ENCODE measurements at places on chromosomes 16 and 17.

DNA sequence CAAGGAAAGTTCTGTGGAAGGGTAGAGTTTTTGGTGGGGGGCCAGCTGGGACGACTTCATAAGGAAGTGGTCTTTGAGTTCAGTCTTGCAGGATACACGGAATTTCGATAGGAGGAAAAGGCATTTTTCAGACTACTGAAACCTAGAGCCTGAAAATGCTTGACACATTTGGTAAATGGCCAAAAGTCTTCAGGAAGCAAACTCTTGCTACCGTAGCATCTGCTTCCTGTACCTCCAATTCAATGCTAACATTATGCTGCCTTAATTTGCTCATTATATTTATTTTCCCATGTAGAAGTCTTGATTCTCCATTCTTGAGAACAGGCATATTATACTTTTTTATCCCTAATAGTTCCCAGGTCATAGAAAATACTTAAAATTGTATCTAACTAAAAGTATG is 129.3 kb upstream of the MED13 start:
- no peak for DNase-seq

DNA sequence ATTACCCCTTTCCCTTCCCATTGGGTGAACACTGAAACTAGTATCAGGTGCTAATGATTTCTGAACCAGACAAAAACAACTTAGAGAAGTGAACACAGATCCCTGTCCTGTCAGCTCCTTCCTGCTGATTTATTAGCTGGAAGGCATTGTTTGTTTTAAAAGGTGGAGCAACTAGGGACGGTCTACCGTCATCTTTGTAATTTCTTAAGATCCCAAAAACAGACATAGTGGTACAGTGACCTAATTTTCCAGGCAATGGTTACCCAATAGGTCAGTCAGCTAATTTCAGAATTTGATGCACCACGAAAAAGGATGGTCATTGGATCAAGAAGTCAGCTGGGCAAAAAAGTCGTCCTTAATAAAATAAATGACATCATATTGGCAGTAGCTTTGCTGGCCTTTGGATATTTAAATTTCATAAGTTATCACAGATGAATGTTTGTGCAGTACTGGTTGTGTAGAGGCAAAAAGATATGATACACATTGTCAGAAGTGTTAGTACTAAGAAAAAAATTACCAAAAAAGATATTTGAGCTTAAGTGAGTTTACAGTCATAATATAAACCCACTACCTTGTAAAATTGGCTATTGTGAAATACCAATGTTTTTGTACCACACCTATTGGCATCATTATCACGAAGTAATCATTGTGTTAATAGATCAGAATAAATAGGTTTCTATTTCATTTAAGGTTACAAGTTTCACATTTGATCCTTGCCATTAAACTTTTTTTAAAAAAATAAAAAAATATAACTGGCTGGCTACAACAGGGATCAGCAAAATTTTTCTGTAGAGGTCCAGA is 27.2 kb upstream of the KCNJ16 start:
- DNase-seq: no peak

DNA sequence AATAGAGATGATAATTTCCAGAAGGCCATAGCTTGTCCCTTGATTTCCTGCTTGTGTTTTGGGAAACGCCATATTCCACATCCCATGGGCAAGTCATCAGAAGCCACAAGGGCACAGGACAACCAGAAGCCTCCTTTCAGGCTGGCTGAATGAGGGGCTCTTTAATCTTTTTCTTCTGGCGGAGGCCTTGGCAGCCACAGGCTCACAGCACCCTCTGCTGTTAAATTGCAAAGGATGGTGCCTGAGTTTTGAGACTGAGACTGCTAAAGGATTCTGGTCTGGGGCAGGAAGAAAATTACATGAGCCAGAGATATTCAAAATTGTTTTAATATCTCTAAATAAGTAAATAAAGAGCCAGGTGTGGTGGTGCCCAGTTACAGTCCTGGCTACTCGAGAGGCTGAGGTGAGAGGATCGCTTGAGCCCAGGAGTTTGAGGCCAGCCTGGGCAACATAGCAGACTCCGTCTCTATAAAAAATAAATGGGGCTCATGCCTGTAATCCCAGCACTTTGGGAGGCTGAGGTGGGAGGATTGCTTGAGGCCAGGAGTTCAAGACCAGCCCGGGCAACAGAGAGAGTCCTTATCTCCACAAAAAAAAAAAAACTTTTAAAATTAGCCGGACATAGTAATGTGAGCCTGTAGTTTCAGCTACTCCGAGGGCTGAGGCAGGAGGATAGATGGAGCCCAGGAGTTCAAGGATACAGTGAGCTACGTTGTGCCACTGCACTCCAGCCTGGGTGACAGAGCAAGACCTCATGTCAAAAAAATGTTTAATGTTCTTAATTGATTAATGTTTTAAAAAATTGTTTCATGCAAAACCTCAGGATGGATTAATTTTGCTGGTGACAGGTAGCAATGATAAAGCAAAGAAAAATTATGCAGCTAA is 26.3 kb downstream of the AARSD1 start:
- peak; percentile 32 for DNase-seq

GRCh38 chr16:84842516-84843148 is 22.8 kb downstream of the CRISPLD2 start:
- no peak for DNase-seq

DNA sequence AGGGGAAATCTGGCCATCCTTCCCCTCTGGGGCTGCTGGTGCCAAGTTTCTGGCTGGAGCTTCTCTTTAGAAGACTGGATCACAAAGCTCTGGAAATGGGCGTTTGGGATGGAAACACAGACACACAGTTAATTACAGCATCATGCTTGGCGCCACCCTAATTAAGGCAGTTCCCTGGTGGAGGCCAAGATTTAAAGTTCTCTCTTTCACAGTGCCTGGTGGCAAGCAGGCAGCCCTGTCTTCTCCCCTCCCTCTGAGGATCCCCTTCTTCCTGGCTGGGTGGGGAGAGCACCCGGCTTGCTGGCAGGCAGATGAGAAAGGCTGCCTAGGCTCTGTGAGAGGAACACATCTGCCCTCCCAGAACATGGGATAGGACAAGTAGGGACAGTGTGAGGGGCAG is 59.0 kb upstream of the NKD1 start:
- no peak for DNase-seq

GRCh38 chr17:48160177-48161081 is 52.9 kb downstream of the SNX11 start:
- no peak for DNase-seq

DNA sequence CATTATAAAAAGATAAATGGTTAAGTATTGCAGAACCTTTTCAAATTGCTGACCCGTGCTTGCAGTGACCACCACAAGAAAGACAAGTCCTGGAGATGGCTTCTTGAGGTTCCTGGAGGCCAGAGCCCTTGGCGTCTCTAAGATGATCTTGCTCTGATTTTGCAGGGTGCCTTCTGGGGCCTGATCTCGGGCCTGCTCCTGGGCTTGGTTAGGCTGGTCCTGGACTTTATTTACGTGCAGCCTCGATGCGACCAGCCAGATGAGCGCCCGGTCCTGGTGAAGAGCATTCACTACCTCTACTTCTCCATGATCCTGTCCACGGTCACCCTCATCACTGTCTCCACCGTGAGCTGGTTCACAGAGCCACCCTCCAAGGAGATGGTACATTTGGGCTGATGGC is 63.0 kb downstream of the SLC5A11 start:
- DNase-seq: no peak

DNA sequence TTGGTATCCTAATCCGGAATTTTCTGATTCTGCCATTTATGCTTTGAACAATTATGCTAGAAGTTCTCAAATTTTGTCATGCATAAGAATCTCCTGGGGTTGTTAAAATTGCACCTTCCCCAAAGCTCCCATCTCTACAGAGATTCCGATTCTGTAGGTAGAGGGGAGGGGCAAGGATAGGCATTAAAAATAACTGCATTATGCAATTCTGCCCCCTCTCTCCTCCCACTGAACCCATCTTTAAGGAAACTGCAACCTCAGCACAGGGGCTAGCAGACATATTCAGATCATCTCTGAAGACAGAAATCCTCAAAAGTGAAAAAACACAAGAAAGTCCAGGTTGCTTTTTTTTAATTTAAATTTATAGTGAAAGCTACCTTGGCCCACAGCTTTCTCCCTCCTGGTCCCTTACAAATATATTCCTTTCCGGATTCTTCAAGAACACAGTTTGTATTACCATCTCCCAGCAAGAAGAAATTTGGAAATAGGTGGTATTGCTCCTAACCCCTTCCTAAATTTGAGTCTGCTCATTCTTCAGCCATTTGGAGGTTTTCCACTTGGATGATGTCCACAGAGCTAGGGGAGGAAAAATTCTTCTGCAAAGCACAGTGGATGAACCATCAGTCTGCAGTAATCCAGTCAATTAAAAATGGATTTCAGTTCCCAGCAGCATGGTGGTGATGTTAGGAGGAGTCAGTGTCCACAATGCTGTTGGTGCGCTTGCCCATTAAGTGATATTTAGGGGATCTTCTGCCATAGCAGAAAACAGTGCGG is 67.7 kb downstream of the RBFOX1 start:
- DNase-seq: no peak

DNA sequence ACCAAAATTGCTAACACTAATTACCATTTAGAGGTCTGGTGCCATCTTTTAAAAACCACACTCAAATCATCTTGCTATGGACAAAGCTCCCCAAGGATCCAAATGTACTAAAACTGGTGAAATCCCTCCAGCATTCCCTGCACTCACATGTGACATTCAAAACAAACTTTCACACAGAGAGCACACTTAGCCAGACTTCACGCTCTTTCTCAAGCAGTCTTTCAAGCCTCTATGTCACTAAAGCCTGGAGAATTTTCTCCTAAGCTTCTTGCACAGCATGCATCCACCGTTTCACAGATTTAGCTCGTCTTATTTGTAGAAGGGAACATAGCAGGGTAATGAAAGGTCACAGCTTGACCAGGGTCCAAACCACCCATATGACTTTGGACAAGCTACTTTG is 19.3 kb downstream of the CMTM3 start:
- DNase-seq: no peak

- DNase-seq: no peak
Observed at GRCh38 chr16:50741225-50741780, 583 bp upstream of the CYLD start.

- no peak for DNase-seq
Observed at GRCh38 chr16:24700549-24701392, 28.7 kb upstream of the TNRC6A start.

GRCh38 chr16:78796221-78796866 is 696.9 kb downstream of the WWOX start:
- peak; percentile 70 for DNase-seq

- DNase-seq: no peak
Observed at GRCh38 chr16:88806491-88807111, 3.0 kb downstream of the CDT1 start.

DNA sequence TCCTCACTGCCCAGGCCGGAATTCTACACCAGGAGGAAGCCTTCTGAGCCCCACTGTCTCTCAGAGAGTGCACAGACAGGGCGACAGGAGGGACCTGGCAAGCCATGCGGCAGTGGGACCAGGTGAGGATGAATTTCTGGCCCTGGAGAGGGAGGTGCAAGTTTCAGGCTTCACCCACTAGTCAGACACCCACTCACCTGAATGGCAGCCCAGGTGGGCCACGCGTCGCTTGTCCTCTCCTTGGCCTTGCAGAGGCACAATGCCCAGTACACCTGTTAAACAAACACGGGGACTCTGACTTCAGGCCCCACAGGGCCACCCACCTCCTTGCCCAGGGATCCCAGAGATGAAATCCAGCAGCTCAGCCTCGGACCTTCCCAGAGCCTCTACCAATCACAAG is 4.2 kb downstream of the CORO7 start:
- DNase-seq: no peak

- no peak for DNase-seq
Observed at GRCh38 chr17:29051194-29051593, 8.3 kb downstream of the PIPOX start.

- DNase-seq: peak; percentile 67
Observed at GRCh38 chr16:27402964-27403600, 1.1 kb downstream of the IL21R start.

- DNase-seq: no peak
Observed at GRCh38 chr17:2695961-2696760, 15.4 kb downstream of the CLUH start.

DNA sequence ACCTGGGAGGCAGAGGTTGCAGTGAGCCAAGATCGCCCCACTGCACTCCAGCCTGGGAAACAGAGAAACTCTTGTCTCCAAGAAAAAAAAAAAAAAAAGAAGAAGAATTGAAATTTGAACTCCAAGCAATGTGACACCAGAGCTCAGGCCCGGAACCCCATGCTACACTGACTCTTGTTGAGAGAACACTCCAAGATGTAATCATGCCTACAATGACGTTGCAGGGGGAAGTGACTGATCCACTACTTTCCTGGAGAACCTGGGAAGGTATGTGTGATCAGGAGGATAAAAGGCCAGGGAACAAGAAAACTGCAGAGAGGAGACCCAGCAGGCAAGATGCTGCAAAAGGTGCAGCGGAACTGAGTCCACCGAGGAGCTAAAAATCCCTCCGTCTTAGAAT is 57.9 kb downstream of the ADCY9 start:
- no peak for DNase-seq

DNA sequence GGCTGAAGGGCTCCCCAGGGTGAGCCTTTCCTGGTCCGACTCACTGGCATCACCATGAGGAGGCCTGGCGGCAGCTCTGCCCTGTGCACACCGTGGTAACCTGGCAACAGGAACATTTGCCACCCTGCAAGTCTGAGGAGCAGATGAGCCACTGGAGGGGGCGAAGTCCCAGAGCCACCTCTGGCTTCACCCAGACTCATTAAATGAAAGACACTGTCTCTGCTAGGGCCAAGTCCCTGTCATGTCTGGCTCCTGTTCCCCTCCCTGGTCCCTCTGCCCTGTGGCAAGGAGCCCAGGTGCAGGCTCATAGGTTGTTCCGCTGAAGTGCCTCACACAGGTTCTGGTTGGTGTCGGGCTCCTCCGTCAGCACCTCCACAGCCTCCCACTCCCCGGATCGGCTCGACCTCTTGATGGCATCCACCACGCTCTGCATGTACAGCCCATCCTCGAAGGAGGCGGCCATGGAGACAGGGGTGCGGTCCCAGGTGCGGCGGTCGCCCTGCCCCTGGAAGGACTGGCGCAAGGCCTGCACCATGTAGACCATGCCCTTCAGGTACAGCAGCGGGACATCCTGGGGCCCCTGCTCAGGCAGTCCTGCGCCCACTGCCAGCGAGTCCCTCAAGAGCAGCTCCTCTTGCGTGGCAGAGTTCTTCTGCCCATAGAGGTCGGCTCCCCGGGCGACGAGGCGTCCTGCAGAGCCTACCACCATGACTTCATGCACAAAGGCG is 8.4 kb downstream of the C16orf86 start:
- DNase-seq: no peak
